ENCODE measurements at places on chromosomes 4 and X. TPM values are rescaled to one million over a fixed set of nuclear protein-coding genes. Genes with fewer than 3 reads are reported as not detected.

CITED1 gene
- not detected for total RNA-seq

CXorf49 gene
- total RNA-seq = not detected

JADE1 gene
- total RNA-seq = 20.0 TPM

GAGE12J gene
- total RNA-seq = not detected

EGFL6 gene
- 0.27 TPM for total RNA-seq

TEX13B gene
- total RNA-seq = not detected

GAGE1 gene
- total RNA-seq = not detected

NXF3 gene
- not detected for total RNA-seq

TMEM144 gene
- 8.3 TPM for total RNA-seq

GLRA3 gene
- total RNA-seq = not detected

BGN gene
- 133 TPM for total RNA-seq

BMP3 gene
- total RNA-seq = not detected

KCND1 gene
- 0.81 TPM for total RNA-seq

VCX gene
- not detected for total RNA-seq

CT45A2 gene
- total RNA-seq = not detected

PASD1 gene
- total RNA-seq = not detected

AMBN gene
- total RNA-seq = not detected

CDS1 gene
- 0.36 TPM for total RNA-seq

ENPEP gene
- 5.9 TPM for total RNA-seq

GPC4 gene
- total RNA-seq = 2.8 TPM
